Activated naive CD4-positive, alpha-beta T cell treated with anti-CD3 and anti-CD28 coated beads, Interleukin-2, amount 50 U/mL, for 16 hours (primary cell): ENCODE measurements at places on chromosomes 6 and 20.

DNA sequence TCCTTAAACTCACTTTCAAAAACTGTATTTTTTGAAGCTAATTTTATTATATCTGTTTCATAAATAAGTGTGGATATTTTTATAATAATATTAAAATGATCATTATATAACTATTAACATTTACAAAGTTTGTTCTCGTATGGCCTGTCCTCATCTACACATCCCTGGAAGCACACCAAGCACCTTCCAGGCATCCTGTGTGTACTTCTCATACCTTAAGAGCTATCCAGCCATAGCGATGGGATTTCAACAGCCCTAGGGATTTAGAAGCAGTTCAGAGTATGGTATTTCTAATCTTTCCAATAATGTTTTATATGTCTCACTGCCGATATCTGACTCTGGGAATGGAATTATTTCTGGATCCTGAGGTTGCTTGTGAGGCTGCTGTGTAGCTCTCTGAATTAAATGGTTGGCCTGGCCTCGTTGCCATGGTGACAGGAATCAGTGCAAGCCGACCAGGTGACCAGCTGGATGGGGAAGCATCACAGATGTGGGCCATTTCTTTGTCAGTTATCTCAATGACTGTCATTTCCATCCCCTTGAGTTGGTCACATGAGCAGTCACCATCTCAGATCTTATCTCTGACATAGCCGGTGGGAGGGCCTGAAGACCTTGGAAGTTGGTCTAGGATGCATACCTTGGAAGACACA, 265.2 kb upstream of the RIN2 start:
- DNase-seq, result no peak

DNA sequence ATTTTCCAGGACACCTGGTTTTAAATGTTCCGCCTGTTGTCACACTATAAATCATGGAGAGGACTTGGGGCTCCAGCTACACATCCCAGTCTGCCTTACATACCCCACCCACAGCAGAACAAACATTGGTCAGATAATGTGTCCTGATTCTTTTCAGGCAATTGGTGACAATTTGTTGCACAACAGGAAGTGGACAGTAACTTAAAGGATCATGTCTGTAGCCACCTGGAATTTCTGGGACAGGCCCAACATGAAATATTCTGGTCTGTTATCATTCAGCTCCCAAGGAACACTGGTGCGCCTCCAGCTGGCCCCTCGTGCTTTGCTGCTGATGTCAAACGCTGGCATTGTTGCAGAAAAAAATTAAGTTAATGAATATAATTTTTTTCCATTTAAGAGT, 117.2 kb downstream of the SOBP start:
- no peak for DNase-seq

DNA sequence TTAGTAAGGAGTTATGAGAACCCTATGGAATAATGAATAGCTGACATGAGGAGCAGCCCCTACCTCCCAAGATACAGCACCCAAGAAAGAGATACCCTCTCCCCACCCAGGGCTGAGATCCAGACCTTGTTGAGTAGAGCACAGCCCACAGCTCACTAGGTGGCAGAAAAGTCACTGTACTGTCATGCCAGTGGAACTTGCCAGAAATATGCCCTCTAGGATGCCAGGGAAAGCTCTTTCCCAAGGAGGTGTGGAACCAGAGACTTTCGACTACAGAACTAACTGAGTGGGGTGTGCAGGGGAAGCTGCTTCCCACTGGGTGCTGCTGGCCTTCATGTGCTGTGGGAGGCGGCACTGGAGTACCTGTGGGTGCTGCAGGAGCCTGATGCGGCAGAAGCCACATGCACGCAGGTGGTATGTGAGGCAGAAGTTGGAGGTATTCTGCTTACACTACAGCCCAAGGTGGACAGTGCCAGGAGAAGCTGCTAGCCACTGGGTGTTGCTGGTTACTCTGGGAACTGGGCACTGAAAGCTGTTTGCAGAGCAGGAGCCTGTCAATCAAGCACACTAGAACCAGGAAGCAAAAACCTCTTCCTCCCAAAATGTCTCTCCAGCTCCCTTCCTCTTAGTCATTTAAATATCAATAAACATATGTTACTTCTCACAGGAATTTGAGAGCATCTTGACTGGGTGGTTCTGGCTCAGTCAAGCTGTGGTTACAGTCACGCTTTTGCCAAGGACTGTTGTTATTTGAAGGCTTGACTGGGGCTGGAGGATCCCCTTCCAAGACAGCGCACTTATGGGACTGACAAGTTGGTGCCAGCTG, 17.8 kb downstream of the ARMC12 start:
- DNase-seq, result no peak

GRCh38 chr6:14442242-14442641, 324.7 kb downstream of the CD83 start:
- no peak for DNase-seq
